ENCODE measurements at places on chromosomes 1 and 21. TPM values are rescaled to one million over a fixed set of nuclear protein-coding genes. Genes with fewer than 3 reads are reported as not detected.

The CELA2A gene
- not detected for total RNA-seq

GRCh38 chr1:221696027-221696426, 45.9 kb downstream of the DUSP10 start:
- H3K27me3 ChIP-seq, result no peaks in the 10 kb centered on the region
- H3K4me3 ChIP-seq, result no peak overlapping the region
- no peak overlapping the region for H3K27ac ChIP-seq
- no peaks in the 10 kb centered on the region for H3K4me1 ChIP-seq
- no peaks in the 10 kb centered on the region for H3K36me3 ChIP-seq

DNA sequence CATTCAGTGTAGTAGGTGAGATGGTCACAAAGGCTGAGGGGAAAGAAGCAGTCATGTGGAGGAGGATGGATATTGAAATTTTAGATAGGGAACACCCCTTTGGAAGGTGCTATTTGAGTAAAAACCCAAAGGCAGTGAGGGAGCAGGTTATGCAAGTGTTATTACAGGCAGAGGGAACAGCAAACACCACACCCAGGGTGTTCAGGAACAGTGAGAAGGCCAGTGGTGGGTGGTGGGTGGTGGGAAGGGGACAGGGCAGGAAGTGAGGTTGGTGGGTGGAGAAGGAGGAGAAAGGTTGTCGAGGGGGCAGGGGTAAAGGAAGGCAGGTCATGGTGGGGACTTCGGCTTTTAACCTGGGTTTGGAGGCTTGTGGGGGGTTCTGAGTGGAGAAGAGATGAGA, 39.2 kb upstream of the SCMH1 start:
- DNase-seq, result no peak
- no peaks in the 10 kb centered on the region for H3K36me3 ChIP-seq
- H3K4me3 ChIP-seq, result no peak overlapping the region
- no peak overlapping the region for H3K27ac ChIP-seq
- peaks cover 8% of the 10 kb centered on the region for H3K4me1 ChIP-seq
- H3K27me3 ChIP-seq, result peaks cover 19% of the 10 kb centered on the region

The SYPL2 gene
- 0.47 TPM for total RNA-seq
